NCI-H446 treated with DMSO at 0.1 percent for 48 hours (cell line): ENCODE measurements at places on chromosomes 6 and 20.

GRCh38 chr6:147449405-147450161 is 58.9 kb upstream of the SAMD5 start:
- no peak for DNase-seq

- DNase-seq, result no peak
Measured at GRCh38 chr6:79862126-79862525, 85.2 kb downstream of the ELOVL4 start.

GRCh38 chr6:130758813-130759212 is 68.4 kb upstream of the SMLR1 start:
- DNase-seq, result no peak

- no peak for DNase-seq
Measured at GRCh38 chr20:41029150-41029901, 704 bp downstream of the TOP1 start.

DNA sequence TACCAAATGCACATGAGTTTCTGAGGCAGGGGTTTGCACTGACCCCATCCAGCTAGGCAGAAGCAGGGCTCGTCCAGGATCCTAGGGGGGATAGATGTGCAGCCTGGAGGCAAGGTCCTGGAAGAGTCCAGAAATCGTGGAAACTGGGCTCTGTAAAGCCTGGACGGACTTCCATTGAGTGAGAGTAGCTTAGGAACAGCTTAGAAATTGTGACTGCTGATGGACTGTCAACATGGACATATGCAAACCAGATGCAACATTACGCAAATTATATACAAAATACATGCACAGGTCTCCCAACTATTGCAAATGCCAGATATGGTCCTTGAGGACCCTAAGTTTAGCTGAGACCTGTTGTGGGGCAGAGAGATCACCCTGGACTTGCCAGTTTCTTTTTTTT is 4.8 kb upstream of the EMILIN3 start:
- no peak for DNase-seq

DNA sequence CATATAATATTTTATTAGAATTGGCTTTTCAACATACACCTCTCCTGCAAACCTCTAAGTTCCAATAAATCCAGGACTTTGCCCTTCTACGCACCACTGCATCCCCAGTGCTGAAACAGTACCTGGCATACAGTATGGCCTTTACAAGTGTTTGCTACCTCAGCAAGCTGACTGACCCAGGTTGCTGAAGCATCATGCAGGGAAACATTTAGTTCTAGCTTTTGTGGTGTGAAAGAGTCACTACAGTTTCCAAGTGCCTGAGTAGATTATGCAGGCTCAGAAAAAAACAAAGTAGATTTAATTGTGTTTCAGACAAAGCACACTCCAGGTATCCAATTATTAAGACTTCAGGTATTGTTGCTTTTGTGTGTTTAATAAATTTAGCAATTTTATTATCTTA is 614.2 kb upstream of the NRSN1 start:
- no peak for DNase-seq

DNA sequence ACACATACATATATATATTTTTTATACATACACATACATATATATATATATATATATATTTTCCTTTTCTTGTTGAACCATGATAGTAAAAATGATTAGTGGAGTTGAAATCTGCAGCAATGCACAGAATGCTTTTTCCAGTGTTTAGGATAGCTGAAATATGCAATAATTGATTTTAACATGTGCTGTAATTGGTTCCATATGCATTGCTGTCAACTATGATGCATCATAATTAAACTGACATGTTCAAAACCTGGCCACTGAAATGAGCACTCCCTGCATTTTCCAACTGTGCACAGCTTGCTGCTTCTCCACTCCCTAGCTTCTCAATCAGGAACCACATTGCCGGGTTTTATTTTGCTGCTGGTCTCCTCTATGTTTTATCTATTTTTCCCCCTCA is 358.3 kb downstream of the PAX1 start:
- no peak for DNase-seq

GRCh38 chr6:55198715-55199114 is 24.4 kb downstream of the HCRTR2 start:
- no peak for DNase-seq

- DNase-seq, result no peak
Measured at GRCh38 chr6:44062105-44062770, 65.0 kb downstream of the MRPL14 start.

DNA sequence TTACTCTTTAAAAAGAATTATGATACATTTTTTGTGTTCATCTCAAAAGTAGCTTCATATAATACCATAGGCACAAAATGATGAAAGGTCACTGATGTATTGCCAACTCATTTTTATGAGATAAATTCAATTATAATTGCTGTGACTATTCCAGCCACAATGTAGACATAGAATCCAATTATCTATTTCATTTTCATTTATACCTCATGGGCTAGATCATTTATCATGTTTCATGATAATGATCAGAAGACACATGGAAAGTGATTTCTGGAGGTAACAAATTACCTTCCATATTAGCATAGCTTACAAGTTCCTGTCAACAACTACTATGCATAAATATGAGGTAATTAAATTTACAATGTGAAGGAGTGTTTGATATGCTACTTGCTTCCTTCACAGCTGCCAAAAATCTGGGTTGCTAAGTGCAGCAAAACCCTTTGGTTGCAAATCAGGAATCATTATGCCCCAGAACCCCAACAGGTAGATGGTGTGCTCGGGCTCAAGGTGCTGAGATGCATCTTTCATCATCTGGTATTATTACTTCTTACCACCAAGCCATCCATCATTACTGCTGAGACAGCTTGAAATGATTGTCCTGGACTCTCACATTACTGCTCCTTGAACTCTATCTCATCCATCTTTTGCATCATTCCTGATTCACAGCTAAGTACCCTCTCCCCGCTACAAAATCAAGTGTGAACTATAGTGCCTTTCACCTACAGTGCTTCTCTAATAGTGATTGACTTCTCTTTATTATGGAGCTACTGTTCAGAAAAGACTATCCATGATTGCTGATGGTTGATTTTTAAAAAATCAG is 306.0 kb upstream of the THEMIS start:
- no peak for DNase-seq

DNA sequence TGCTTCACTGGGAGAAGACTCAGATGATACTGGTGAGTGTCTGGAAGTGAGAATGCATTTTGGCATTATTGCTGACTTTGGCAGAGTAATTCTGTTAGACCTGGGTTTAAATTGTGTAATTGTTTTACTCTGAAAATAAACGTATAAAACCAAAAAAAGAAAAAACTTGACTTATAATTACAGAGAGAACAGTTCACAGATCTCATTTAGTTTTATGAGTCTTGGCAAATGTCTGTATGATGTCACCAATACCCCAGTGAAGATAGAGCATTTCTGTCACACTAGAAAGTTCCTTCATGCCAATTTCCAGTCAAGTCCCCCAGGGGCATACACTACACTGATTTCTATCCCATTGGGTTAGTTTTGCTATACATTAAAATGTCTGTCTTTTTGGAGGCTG is 67.3 kb downstream of the SMAP1 start:
- DNase-seq, result no peak

- DNase-seq, result no peak
Measured at GRCh38 chr6:165884813-165885765, 222.0 kb upstream of the PDE10A start.

DNA sequence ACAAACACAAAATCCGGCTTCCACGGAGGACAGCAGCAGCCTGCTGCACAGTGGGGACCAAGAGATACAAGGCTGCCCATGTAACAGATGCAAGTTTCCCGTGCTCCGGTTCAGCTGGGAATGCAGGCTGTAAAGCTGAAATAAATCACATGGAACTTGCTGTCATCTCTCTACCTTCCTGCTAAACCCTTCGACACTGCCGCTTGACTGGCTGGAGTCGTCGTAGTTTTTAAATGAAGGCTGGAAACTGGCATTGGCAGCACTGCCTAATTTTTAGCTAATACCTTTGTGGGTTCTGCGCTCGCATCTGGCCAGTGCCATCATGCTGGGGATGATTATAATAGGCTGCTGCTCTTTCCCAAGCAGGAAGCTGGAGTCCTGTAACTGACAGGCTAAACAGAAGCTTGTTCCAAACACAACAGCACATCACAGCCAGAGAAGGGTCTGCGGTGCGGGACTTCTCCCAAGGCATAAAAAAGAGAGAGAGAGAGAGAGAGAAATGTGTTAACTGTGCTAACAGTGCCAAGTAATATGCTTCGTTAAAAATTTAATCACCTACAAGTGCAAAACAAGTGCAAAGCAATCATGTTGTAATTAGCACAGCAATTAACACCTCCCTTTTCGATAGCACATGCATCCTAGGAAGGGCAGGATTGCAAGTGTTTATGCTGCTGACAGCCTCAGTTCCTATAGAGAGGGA is 146.1 kb downstream of the TFAP2A start:
- DNase-seq, result no peak

GRCh38 chr6:147782302-147782701 is 273.8 kb downstream of the SAMD5 start:
- no peak for DNase-seq

DNA sequence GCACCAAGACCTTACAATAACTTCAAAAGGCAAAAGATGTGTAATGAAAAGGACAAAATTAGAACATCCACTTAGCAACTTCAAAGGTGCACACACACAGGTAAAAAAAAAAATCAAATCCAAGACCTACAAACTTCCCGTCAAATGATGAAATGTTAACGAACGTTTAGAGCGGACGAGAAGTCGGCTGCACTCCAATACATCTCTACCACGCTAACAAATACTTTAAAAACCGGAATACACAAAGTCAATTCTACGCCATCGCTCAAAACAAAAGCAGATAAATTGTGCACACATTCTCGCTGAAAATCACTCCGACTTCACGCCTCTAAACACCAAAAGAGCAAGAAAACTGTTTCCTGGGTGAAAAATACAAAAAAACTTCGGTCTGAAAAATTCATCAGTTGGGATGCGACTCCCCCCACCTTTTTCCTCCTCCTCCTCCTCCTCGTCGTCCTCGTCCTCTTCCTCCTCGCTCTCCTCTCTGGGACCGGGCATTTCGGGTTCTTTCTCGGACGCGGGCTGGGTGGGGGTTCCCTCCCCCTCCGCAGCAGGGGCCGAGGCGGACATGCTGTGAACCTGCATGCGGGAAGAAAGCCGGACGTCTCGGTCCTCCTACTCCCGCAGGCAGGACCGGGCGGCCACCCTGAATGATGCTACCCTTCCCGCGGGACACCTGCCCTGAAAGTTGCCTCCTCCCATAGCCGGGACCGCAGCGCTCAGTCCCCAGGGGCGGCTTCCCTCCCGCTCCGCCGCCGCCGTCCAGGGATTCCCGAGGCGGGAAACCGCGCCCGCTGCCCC is 712 bp downstream of the DEK start:
- no peak for DNase-seq

DNA sequence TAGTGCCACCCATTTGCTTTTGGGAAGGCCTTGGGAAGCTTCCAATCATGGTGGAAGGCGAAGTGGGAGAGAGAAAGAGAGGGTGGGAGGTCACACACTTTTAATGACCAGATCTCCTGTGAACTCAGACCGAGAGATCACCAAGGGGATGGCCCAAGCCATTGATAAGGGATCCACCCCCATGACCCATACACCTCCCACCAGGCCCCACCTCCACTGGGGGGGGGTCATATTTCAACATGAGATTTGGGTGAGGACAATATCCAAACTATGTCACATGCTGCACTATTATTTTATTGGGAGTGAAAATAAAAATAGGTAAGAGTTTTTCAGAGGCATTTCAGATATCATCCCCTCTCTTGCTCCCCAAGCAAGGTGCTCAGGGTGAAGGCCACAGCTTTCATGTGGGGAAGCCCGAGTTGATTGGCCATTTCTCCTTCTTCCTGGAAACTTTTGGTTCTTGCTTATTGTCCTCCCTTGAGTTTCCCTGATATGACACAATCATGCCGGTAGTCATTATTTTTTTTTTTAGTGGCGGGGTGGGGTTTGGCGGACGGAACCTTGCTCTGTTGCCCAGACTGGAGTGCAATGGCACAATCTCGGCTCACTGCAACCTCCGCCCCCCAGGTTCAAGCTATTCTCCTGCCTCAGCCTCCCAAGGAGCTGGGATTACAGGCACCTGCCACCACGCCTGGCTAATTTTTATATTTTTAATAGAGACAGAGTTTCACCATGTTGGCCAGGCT is 15.2 kb downstream of the GMPR start:
- no peak for DNase-seq

- no peak for DNase-seq
Measured at GRCh38 chr6:158158748-158159147, 9.3 kb downstream of the SERAC1 start.

DNA sequence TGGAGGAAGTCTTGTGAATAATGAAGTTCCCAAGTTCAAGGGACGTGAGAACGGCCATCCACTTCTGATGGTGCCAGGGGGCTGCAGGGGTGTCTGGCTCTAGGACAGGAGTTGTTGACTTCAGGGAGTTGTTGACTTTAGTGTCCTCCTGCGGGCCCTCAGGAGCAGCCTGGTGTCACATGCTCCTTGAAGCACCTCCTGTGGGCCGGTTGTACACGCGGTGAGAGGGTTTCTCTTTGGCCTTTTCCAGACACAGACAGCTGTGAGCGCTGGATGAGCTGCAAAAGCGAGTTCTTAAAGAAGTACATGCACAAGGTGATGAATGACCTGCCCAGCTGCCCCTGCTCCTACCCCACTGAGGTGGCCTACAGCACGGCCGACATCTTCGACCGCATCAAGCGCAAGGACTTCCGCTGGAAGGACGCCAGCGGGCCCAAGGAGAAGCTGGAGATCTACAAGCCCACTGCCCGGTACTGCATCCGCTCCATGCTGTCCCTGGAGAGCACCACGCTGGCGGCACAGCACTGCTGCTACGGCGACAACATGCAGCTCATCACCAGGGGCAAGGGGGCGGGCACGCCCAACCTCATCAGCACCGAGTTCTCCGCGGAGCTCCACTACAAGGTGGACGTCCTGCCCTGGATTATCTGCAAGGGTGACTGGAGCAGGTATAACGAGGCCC is 77.8 kb downstream of the ISM1 start:
- no peak for DNase-seq

- no peak for DNase-seq
Measured at GRCh38 chr6:8651998-8652397, 216.7 kb upstream of the SLC35B3 start.

- DNase-seq, result no peak
Measured at GRCh38 chr20:2919518-2920245, 46.4 kb downstream of the PTPRA start.

- DNase-seq, result no peak
Measured at GRCh38 chr20:278607-279571, 11.7 kb downstream of the C20orf96 start.

- no peak for DNase-seq
Measured at GRCh38 chr20:59146780-59147565, 16.6 kb upstream of the ZNF831 start.

GRCh38 chr20:39066471-39067242 is 104.5 kb downstream of the DHX35 start:
- no peak for DNase-seq

- DNase-seq, result no peak
Measured at GRCh38 chr6:164101859-164102258, 687.3 kb downstream of the QKI start.
